ENCODE measurements at places on chromosomes 1 and 21.
A peak's percentile ranks its signal among the peaks of the same experiment; 100 is the strongest.

DNA sequence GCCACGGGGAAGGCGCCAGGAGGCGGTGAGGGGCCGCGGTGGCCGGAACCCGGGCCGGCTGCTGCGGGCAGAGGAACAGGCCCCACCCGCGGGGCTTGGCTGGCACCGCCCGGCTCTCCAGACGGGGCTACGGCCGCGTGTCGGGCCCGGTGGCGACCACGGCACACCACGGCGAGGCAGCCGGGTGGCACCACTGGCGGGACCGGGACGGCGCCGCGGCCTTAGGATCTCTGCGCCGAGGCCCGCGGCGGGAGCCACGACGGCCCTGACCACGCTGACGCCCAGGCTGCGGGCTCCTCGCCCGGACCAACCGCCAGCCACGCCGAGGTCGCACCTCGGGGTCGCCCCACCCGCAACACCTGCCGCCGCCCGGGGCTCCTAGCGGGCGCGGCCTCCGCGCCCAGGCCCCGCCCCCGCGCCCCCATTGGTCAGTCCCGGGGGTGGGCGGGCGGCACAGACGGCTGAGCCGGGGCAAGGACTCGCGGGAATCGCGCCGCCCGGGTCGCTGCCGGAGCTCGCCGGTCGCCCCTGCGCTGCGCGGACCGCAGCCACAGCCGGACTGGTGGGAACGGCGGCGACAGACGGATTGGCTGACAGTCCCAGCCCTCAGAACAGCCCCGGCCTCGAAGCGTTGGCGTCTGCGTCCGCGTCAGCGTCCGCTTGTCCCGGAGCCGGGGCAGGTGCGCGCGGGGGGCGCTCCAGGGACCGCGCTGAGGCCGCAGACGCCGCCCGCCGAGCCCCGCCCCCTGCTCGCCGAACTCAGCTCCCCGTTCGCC lies at the start of gene BMP8A:
Gene BMP8A, plus strand, starts transcription at position 491 of the 776 bp plus-strand sequence. CDS start 356 bp downstream, outside the sequence.
- peak; percentile 49 for DNase-seq

DNA sequence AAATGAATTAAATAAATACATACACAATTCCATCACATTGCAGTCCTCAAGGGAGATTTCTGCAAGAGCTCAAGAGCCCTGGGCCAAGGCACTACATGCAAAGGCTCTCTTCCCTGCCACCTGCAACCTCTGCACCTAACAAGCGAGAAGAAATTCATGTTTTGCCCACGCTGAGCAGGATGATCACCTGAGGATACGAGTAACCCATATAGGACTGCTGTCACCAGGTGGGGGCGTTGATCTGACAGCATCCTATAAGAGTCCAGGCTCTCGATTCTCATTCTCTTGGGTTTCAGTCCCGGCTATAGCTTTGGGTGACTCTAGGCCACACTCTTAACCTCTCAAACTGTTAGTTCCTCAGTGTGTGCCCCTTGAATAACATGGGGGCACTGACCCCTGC lies 18.7 kb upstream of the SPOCD1 start:
- DNase-seq = no peak

DNA sequence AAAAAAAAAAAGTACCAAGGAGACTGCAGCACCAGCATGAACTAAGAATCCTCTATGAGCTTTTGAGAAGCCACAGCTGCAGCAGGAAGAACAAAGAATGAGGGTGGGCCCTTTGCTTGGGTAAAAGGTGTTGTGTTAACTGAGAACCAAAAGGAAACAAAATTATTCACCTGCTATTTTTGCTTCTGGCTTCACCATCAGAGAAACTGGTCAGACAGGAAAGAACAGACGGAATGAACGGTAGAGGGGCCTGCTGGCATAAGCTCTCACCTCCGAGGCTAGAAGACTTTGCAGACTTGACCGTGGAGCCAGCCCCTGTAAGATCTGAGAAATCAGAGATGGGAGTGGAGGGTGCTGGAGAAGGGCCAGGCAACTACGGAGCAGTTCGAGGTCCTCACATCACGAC lies 27.6 kb downstream of the IL10RB start:
- DNase-seq = no peak

GRCh38 chr1:153699768-153700167 lies 21.3 kb downstream of the NPR1 start:
- no peak for DNase-seq

DNA sequence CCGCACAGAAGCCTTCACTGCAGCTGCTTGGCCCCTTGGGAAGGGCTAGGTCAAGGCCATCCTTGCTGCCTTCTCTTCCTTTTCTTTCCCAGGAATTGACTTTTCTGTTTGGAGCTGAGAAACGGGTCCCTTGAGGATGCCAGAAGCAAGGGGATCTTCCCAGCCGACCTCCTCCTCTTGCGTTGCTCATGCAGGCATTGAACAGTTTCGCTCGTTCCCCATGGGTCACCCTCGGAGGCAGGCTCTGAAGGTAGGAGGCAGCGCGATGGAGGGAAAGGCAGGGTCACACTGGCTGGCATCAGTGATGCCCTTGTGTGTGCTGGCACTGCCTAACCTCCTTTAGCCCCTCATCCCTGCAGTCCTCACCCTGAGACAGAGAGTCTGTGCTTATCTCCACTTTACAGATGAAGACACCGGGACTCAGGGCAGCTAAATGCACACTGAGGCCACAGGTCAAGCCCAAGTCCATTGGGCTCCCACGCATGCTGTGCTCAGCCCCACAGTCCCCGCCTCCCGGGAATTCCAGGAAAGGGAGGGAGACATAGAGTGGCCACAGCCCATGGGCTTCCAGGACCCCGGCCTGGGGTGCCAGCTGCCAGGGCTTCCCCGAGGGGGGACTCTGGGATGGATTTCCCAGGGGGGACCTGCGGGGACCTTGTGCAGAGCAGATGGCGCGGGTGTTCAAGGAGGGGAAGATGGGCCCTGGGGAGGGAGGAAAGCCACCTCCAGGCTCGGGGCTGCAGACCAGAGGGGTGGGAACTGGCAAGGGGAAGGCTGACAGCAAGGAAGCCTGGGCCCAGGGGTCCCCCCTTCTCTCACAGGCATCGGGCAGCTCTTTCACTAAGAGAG lies 90.2 kb downstream of the SPSB1 start:
- DNase-seq = no peak
